ENCODE measurements at places on chromosomes 5 and 9.
A peak's percentile ranks its signal among the peaks of the same experiment; 100 is the strongest.

DNA sequence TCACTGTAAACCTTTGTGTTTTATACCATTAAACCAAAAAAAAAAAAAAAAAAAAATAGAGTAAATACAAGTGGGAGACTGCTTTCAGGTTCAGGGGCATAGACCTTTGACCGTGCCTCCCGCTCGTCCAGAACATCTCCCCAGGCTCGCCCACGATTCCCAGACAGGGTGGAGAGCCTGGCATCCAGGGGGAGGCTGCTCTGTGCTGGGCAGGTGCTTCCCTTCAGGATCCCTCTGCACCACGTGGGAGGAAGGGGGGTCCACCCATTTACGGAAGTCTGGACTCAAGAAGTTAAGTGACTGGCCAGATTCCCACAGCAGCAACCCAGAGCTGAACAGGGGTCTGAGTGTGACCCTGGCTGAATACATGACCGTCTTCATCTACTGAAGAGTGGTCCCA is 125.4 kb upstream of the LMX1B start:
- DNase-seq = no peak

- no peak for DNase-seq
Measured at GRCh38 chr5:149930749-149931574, 13.6 kb downstream of the PDE6A start.

DNA sequence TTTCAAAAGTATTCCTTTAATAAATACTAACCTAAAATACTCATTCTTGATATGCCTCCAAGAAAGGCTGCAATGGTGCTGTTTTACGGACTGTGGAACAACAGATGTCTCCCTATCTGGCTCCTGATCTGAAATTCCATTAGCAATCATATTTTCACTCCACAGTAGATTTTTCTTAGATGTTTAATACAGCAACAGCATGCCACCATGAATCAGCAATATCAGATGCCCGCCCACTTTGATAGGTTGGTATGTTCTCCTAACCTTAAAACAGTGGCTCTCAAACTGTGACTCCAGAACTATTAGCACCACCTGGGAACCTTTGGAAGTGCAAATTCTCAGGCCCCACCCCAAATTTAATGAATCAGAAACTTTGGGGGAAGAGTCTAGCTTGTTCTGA is 110.2 kb downstream of the MLLT3 start:
- DNase-seq = no peak

- no peak for DNase-seq
Measured at GRCh38 chr9:132214027-132214622, 52.3 kb downstream of the NTNG2 start.

DNA sequence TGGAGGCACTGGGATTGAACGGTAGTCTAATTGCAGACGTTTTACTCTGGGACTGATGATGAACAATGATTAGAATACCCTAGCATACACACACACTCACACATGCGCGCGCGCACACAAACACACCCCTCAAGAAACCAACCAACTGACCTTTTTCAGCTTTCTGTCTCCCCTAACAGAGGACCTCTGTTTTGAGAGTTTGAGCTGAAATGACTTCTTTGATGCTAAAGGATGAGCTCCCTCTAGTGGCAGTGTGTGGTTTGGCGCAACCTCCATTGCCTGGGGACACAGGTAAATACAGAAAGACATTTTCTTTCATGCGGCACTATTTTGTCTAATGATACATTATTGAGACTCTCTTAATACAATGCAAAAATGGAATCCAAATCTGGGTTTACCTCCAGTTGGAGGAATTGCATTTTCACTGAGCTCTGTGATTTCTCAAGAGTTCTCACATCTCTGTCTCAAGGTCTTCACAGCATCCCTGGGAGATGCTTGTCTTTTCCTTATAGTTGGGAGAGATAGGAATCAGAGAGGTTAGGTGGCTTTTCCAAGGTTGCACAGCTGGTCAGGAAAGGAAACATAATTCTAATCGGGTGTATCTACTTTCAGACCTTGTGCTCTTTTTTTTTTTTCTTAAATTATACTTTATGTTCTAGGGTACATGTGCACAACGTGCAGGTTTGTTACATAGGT is 187.5 kb downstream of the TMEM38B start:
- peak; percentile 48 for DNase-seq

DNA sequence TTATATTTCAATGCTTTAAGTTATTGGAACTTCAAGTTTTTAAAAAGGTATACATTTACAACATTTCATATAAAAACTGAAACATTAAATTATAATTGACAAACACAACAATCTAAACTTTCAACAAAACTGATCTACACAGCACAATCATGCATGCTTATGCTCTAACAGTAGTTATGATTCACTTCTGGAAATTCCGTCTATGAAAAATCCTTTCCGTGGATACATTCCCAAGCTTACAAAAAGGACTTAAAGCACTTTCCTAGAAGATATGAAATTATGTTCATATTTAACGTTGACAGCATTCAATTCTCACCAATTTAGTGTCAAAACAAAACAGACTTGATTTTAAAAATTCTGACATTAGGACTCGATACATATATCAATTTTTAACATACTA is 3.7 kb downstream of the HNRNPH1 start:
- DNase-seq = no peak

- DNase-seq = no peak
Measured at GRCh38 chr5:41281215-41281810, 68.0 kb upstream of the C6 start.

DNA sequence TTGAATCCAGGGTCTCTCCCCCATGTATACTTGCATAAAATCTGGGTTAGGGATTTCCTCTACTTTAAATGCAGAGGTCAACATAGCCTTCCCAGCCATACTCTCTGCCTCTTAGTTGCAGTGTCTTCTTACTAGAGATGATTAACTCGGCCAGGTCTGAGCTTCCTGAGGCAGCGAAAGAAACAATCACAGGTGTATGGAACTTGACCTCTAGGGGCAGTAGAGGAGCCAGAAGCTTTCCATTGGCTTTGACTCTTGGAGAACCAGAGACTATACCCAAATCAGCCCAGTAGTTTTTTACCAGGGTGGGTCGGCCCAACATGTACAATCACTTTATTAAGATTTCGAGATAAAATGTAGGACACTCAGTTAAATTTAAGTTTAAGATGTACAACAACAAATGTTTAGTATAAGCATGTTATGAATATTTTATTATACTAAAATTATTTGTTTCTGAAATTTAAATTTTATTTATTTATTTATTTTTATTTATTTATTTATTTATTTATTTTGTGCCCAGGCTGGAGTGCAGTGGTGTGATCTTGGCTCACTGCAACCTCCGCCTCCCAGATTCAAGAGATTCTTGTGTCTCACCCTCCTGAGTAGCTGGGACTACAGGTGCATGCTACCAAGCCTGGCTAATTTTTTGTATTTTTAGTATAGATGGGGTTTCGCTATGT is 48.0 kb upstream of the DMRT3 start:
- DNase-seq = peak; percentile 28

- DNase-seq = no peak
Measured at GRCh38 chr5:170362656-170363055, 26.5 kb downstream of the KCNMB1 start.

DNA sequence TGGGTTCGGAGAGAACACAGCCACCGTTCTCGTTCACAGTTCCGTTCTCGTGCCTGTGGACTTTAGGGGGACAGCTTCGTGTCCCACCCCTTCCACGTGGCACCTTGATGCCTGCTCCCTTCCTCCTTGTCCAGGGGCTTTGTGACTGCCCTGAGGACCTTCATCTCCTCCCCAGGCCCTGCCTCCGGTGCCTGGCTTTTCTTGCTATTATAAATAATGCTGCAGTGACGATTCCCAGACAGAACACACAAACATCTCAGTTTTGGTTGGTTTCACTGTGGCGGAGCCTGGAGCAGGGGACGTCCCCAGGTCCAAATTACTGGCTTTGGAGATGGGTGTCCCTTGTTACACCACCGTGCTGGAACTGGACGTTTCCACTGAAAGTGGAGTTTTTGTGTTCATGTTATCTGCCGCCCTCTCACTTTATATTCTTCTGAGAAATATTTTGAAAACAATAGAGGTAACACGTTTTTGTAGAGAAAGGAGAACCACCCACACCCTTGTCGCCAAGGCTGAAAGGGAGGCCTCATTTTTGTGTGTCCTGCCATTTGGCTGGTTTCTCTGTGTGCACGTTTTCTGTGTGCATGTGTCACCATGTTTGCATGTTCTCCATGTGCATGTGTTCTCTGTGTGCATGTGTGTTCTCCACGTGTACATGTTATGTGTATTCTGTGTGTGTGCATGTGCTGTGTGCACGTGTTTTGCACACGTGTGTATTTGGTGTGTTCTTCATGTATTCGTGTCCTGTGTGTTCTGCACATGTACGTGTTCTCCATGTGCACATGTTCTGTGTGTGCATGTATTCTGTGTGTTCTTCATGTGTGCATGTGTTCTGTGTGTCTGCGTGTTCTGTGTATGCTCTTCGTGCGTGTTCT is 24.2 kb downstream of the WNK2 start:
- no peak for DNase-seq

- no peak for DNase-seq
Measured at GRCh38 chr5:41808294-41808693, 61.9 kb downstream of the OXCT1 start.

DNA sequence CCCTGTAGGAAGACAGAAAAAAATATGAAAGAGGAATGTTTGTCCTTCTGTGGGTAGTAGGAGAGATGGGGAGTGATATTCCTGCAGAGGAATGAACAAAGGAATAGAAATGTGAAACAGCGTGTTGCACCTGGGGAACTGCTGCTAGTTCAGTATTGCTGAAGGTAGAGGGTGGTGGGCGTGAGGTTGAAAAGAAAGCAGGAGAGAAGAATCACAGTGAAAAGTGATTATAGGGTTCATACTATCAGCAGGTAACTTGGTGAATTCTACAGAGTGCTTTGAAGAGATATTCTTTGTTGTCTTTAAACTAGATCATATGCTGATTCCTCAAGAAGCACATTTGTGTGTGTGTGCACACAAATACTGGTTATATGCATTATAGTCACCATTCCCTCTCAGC is 95.6 kb downstream of the ADGRV1 start:
- DNase-seq = no peak

GRCh38 chr5:178324481-178325310 is 92.1 kb upstream of the PHYKPL start:
- peak; percentile 67 for DNase-seq

- DNase-seq = no peak
Measured at GRCh38 chr9:87671925-87672324, 54.0 kb upstream of the CTSL start.

- DNase-seq = no peak
Measured at GRCh38 chr5:127011961-127012644, 18.3 kb downstream of the MARCHF3 start.

DNA sequence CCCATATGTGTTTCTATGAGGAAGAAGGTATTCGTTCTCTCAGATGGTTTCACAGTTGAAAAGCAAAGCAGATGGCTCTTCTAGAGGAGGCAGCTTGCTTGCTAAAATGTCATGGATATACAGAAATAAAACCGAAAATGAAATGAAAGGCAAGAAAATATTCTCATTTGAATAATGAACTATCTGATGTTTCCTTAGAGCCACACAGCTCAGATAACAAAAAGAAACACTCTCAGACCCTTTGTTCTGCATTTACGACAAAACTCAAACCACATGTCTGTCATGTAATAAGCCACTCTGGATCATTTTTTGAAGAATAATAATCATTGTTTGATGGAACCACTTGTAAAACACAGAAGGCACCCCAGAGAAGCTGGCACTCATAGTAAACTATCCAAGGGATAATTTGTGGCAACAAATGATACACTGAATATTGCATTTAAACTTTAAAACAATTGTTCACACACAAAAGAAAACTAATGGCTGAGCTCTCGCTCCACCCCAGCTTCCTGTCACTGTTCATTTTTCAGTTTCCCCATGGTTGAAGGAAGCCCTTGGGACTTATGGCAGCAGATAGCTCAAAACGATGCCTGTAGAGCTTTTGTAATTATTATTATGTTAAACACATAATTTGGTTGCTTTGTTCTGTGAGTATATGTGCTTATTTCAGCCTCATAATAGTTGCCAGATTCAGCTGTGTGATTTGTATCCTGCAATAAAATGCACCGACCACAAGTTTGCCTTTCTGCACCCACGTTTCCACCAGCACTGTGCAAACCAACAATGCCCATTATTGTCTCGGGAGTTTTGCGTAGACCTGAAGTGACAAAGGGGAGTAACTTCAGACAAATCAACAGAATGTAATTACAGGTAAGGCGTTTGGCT is 256.0 kb downstream of the TMEM167A start:
- peak; percentile 27 for DNase-seq

GRCh38 chr9:19934301-19934871 is 145.5 kb upstream of the SLC24A2 start:
- DNase-seq = no peak

GRCh38 chr9:104986096-104986495 is 58.1 kb upstream of the ABCA1 start:
- DNase-seq = no peak

- DNase-seq = peak; percentile 75
Measured at GRCh38 chr5:116577064-116577788, 2.6 kb upstream of the SEMA6A start.

DNA sequence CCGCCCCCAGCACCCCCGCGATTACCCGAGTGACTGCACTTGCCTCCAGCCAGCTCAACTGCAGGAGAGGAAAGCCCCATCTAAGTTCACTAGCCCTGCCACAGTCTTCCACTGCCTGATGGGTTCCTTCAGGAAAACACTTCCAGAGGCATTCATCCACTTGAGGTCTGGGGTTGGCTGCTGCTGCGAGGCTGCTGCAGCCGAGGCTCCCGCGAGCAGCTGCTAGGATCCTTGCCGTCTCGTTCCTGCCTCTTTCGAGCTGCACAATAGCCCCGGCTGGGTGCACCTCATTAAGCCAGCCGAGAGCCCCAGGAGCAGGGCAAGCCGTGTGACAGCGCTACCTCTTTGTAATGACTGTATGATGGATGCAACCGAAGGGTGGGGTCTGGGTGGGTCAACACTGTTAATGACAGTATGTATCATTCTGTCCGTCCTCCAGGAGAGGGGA is 24.2 kb upstream of the ELAVL2 start:
- peak; percentile 24 for DNase-seq

GRCh38 chr9:121929893-121930875 is 162.9 kb downstream of the TTLL11 start:
- no peak for DNase-seq

GRCh38 chr5:17839848-17840247 is 205.6 kb downstream of the TAF11L14 start:
- DNase-seq = no peak

- DNase-seq = no peak
Measured at GRCh38 chr9:84751921-84752320, 82.4 kb downstream of the NTRK2 start.

- DNase-seq = no peak
Measured at GRCh38 chr9:98652741-98653140, 56.0 kb downstream of the GABBR2 start.
